ENCODE measurements at places on chromosomes 1 and 21. TPM values are rescaled to one million over a fixed set of nuclear protein-coding genes. Genes with fewer than 3 reads are reported as not detected.
A peak's percentile ranks its signal among the peaks of the same experiment; 100 is the strongest.

GRCh38 chr21:45013260-45013841 lies 61.0 kb upstream of the ADARB1 start:
- no peak for DNase-seq

- DNase-seq = no peak
These were observed 10.9 kb upstream of the CD5L start for GRCh38 chr1:157852476-157852875.

GRCh38 chr1:203075236-203076030 lies 10.4 kb downstream of the MYOG start:
- no peak for DNase-seq

GRCh38 chr1:225844236-225845061 lies 34.5 kb downstream of the EPHX1 start:
- DNase-seq = no peak

DNA sequence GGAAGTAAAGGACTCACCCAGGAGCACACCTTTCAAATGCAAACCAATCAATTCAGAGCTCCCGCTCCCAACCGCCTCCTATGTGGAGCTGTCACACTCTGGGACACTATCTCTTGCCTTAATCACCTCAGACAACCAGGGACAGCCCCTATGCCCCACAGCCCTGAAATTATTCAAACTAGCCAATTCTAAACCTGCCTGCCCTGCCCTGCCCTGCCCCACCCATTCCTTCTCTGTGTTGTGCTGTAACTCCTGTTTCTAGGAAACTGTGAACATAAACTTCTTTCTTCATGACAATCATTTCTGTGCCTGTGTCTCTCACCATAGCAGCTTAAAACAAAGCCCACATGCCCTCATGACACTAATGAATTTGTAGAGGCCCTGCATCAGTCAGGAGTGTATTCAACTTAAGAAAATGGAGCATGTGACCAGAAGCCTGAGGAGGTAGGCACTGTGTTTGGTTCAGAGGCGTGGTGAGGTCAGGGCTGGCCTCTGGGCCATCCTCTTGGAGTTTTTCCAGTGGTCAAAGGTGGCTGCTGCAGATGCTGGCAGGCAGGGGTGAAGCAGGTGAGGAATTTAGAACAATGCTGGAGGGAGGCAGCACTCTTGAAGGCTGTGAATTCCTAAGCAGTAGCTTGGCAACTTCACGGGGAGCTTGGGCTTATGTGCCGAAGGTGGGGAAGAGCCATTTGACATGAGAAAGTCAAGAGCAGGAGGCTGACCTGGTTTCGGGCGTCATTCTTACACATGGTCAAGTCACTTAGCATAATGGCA lies 74.5 kb downstream of the RHOU start:
- peak; percentile 19 for DNase-seq

DNA sequence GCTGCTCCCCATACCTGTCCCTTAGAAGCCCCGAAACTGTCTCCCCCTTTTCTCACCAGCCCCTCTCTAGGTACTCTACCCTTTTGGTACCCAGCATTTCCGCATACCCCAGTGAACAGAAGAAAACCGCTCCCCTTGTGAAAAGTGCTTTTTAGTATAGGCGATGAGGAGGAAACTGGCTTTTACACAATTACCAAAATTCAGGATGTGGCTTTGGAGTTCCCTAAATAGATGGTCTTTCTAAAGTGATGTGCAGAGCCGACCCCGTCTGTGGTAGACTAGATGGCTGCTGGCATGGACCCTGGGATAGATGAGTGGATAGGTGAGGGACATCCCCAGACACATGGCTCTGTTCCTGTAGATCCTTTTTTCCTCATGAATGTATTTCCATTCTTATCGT lies 2.6 kb upstream of the PER3 start:
- DNase-seq = no peak

Gene MYOG
- total RNA-seq = not detected

Gene CD1E
- not detected for total RNA-seq

Gene RIPPLY3
- total RNA-seq = not detected

DNA sequence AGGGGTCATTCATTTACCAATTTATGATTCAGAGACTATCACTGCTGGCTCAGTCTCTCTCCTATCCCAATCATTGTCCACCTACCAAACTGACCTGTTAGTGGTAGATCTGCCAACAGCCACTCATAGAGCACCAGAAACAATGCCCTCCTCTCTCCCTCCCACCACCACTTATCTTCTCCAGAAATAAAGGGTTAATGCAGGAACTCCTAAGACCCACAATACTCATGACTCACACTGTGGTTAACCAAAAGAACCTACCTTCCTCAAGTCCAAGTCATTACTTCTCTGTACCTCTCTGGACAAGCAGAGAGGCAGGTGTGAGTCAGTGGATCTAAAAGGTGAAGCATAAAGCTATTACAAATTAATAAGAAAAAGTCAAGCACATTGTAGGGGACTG lies 40.9 kb upstream of the CAMK1G start:
- no peak for DNase-seq

Data from activated CD4-positive, alpha-beta T cell treated with anti-CD3 and anti-CD28 coated beads, Interleukin-2, amount 10 ng/mL, durations not matched to agents 7 days and 5 days (primary cell).